Right ventricle myocardium inferior (tissue), 1 donor: ENCODE measurements at places on chromosomes 11 and 22.

GRCh38 chr11:125083312-125084056 is 20.4 kb downstream of the SLC37A2 start:
- DNase-seq, result no peak

GRCh38 chr11:46100670-46101069 is 20.6 kb downstream of the PHF21A start:
- no peak for DNase-seq

- DNase-seq, result no peak
Measured at GRCh38 chr11:12932485-12932884, 76.6 kb upstream of the RASSF10 start.

- DNase-seq, result no peak
Measured at GRCh38 chr22:17569971-17570511, 6.7 kb downstream of the SLC25A18 start.

GRCh38 chr11:94279996-94280395 is 24.4 kb upstream of the IZUMO1R start:
- DNase-seq, result no peak

- DNase-seq, result no peak
Measured at GRCh38 chr11:130932086-130932712, 15.9 kb upstream of the SNX19 start.

GRCh38 chr11:7514099-7514591 is 346 bp downstream of the PPFIBP2 start:
- no peak for DNase-seq

DNA sequence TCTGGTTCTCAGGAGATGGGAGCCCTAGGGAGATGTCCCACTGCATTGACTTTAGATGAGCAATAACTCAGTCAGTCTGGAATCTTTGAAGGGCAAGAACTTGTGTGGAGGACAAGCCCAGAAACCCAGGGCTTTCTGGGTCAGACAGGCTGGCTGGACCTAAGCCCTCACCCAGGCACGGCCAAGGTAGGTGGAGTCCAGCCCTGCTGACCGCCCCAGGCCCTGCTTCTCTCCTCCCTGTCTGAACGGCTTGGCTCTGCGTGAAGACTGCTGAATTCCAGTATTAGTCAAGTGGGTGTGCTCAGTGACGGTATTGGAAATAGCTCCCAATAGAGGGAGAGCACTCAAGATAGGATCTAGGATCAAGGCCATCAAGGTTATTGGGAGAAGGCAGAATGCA is 6.1 kb downstream of the CXCR5 start:
- peak; percentile 75 for DNase-seq

DNA sequence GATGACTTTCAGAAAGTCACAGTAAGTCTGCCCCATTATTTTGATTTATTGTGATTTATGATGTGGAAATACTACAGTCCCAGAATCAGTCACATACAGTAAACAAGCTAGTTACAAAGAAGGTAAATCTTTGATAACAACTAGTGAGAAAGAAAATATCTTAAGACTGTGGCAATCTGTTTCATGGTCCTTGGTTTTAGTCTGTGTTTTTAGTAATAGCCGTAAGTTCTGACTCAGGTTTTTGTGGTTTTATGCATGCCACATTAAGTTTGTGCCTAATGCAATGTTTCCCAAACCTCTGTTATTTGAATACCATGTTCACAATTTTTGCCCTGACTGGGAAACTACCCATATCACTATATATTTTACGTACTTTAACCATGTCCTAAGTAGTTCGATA is 6.7 kb downstream of the CEP295 start:
- DNase-seq, result no peak

GRCh38 chr22:46119729-46120419 is 30.5 kb upstream of the PPARA start:
- peak; percentile 78 for DNase-seq
